ENCODE measurements at places on chromosomes 3 and 15.

GRCh38 chr15:98083203-98083910 is 122.9 kb downstream of the ARRDC4 start:
- no peak for DNase-seq

- no peak for DNase-seq
Observed at GRCh38 chr3:131699001-131699400, 196.2 kb upstream of the MRPL3 start.

DNA sequence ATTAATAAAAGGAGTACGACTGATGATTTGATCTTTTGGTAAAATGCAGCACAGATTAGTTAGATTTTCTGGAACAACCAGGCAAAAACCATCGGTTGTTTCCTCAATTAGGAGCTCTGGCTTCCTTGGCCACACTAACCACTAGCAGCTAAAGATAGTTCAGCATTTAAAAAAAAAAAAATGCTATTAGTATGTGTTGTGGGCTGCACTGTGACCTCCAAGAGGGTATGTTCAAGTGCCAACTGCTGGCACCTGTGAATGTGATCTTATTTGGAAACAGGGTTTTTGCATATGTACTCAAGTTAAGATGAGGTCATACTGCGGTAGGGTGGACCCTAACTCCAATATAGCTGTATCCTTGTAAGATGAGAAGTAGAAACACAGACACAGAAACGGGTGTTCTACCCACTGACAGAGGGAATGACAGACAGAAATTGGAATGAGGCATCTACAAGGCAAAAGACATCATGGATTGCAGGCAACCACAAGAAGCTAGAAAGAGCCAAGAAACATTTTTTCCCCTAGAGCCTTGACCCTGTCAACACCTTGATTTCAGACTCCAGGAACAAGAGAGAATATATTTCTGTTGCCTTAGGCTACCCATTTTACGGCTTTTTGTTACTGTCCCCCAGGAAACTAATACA is 534.6 kb upstream of the ROBO2 start:
- DNase-seq, result no peak

GRCh38 chr3:152618529-152618928 is 216.4 kb upstream of the P2RY1 start:
- no peak for DNase-seq

DNA sequence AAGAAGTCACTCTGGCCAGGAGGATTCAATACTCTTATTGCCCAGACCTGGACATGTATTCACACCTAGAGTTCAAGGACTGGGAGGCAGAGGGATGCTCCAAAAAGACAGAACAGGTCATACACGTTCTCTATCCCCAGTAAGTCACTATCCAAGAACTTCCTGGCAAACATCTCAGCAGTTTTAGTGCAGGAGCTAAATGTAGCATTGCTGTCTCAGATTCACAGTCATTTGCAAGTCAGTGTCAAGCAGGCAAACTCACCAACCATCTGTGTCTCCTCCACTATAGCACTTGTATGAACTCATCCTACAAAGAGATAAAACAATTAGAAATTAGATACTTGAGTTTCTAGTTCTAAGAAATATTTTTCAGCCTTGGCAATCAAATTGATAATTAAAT is 38.4 kb downstream of the ABHD17C start:
- no peak for DNase-seq

DNA sequence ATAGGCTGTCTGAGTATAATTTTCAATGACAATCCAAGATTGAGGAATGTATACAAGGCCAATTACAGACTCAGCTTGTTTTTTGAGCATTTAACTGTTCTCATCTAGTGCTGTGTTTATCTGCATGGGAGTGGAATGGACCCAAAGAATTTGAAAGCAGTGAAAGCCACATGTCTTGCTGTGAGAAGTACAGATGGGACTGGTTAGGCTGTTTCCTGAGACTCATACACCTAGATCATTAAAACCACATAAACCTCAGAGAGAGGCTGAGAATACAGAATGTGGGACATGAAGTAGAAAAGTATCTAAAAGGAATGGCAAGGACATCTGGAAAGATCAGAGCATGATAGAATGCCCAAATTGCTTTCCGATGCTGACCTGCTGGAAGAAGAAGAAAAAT is 224.6 kb downstream of the NLGN1 start:
- no peak for DNase-seq

- peak; percentile 56 for DNase-seq
Observed at GRCh38 chr15:65414841-65415621, 7.7 kb downstream of the IGDCC4 start.

DNA sequence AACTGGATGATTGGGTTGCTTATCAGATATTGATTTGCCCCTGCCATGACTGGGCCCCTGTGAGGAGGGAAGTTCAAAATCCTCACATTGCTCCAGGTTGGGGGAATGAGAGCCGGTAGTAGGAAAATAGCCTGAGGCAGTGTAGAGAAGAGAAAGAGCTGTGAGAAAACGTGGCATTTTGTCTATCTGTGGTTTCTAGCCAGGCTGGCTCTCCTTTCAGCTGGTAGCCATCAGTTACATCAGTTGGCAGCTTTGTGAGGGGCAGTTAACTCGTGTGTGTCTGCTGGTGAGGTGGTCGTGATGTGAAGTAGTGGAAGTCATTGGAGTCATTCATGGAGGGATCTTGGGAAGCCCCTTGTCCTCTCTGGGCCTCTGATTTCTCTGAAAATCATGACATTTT is 5.2 kb downstream of the ESYT3 start:
- DNase-seq, result no peak

DNA sequence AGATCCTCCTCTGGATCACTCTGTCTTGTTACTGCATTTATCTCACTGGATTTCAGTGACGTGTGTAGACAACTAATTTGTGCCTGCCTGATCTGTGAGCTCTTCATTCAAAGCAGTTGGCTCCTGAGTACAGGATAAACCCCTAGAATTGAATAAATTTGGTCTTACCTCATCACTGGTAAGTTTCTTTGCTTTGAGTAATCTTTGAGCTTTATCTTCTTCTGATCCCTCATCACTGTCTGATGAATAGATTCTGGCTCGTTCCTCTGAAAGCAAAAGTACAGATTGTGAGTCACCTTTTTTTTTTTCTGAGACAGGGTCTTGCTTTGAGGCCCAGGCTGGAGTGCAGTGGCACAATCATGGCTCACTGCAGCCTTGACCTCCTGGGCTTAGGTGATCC is 24.5 kb downstream of the LEO1 start:
- no peak for DNase-seq

- peak; percentile 83 for DNase-seq
Observed at GRCh38 chr15:64731012-64731804, 44.2 kb downstream of the RBPMS2 start.

- DNase-seq, result no peak
Observed at GRCh38 chr15:68484696-68485400, 52.9 kb upstream of the ITGA11 start.

DNA sequence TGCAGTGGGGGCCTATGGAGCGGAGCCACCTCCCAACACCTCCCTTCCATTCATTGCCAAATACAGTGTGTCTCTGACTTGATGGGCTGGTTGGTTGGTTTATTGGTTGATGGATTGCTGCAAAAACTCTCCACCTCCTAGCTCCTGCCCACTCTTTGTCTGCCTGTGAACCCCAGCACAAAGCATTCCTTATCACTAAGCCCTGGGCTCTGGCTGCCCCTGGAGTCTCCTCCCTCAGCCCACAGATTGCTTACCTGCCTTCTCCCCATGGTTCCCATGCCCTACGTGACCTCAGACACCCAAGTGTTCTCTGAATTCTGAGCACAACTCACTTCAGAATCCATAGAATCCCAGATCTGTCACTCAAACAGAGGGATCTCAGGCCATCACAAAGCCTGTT is 139.1 kb upstream of the TPM1 start:
- DNase-seq, result no peak

GRCh38 chr15:68010361-68011153 is 43.6 kb upstream of the PIAS1 start:
- no peak for DNase-seq

DNA sequence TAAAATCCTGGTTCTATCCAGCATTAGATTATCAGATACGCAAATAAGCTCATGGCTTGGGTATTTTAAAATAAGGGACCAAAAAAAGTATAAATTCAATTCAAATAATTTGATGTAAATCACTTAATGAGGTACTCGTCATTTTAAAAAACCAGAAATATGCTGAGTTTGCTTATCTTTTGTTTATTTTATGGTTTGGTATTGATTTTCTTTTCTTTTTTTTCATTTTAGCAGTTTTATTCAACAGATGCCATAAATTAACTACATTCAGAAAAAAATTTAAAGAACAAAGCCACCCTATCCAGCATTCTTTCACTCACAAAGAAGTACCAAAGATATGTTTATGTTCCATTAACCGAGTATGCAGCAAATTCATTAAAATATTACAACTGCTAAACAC is 22.6 kb downstream of the DENND4A start:
- no peak for DNase-seq

DNA sequence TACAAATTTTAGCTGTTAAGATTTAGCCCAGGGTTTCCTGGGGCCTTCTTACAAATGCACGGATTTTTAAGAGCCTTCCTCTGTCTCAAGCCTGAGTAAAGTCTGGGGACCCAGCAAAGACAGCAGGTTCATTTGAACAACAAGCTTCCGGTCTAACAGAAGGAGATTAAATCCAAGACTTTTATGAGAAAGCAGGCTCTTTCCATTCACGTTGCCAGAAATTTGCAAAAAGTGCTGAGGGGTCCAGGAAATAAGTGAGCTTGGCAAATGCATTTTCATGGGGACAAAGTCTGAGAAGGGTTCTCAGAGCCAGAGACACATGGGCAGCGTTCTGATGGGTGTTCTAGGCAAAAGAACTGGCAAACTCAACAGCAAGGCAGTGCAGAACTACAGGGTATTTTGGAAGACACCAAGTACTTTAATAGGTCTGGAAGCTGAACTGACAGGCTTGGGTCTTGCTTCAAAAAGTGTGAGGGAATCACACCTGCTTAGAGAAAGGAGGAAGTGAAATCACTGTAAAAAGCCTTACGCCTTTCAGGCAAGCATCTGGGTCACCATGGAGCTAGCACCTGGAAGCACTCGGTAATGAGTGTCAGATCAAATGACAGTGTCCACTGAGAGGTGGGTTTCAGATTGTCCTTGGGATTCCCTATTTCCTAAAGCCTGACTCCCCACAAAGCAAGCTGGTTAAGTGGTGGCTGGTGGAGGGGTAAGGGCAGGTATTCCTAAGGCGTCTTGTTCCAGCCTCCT is 115.8 kb upstream of the ARHGEF3 start:
- no peak for DNase-seq
